ENCODE measurements at places on chromosomes 6 and 20.

DNA sequence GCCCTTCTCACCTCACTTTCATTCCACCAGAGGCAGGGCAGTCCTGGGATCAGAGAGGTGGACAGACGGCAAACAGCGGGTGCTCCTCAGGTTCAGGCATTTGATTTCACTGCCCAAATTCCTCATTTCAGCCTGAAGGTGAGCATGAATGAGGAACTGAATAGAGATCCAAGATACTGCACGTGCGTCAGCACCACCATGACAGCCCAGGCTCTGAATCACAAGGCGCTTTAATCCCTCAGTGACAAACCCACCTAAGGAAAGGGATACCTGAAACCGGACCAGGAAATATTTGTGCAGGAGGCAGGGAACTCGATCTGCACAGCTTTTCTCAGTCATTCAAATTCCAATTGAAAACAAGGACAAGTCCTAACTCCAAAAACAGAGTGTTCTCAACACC is 174.8 kb upstream of the HEY2 start:
- no peak for DNase-seq

DNA sequence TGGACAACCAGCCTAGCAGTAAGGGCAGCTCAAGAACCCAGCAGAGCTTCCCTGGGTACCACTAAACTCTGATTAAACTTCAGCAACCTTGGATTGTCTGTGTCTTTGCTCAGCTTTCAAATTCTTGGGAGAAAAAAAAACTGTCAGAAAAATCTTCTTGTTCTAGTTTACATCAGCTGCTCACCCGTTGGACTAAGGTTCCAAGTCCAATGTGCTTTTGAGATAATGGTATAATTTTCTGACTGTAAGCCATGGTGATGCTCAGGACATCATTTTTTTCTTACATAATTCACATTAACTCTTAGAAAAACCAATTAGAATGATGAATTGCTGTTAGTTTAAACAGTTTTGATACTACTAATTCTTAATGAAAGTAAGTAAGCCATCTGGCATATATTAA is 145.8 kb downstream of the COL9A1 start:
- no peak for DNase-seq

DNA sequence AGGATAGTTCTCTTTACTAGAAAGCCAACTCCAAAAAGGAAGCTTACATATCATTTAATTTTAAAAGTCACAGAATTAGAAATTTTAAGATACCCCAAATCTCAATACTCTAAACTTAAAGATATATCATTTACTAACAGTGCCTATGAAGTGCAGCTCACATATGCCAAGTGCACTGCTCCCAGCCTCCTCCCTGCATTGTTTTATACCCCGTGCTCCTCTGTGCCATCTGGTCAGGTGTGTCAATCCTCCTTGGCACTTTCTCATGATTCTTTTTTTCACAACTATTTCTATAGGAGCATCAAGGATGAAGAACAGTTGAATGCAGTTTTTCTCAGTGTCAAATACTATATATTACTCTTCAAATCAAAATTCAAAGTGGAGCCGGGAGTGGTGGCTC is 8.8 kb downstream of the MAP7 start:
- no peak for DNase-seq

GRCh38 chr6:113625850-113626249 is 231.3 kb upstream of the MARCKS start:
- DNase-seq: no peak
